ENCODE measurements at places on chromosomes 12 and 14. TPM values are rescaled to one million over a fixed set of nuclear protein-coding genes. Genes with fewer than 3 reads are reported as not detected.

DNA sequence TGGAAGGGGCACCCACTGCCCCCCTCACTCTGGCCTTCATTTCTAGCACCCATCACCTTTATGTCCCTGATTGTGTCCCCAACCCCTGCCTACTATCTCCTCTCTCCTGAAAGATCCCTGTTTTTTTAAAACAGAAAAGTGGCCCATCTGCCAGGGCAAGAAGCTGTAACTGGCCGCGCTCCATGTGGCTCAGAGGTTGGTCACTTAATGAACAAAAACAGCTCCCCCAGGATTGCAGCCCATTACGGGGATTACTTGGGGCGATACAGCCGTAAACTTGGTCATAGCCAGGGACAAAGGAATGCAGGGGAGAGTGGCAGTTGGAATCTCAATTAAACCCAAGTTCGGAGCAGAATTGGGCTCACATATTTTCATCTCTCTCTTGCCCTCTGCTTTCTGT is 34.8 kb upstream of the VSX2 start:
- no peak overlapping the region for H3K27ac ChIP-seq
- no peaks in the 10 kb centered on the region for H3K36me3 ChIP-seq
- no peaks in the 10 kb centered on the region for H3K4me1 ChIP-seq
- no peaks in the 10 kb centered on the region for H3K27me3 ChIP-seq
- no peak for DNase-seq

- H3K4me3 ChIP-seq, result no peak overlapping the region
- H3K36me3 ChIP-seq, result no peaks in the 10 kb centered on the region
- no peak for DNase-seq
- no peak overlapping the region for H3K27ac ChIP-seq
- no peaks in the 10 kb centered on the region for H3K27me3 ChIP-seq
- peaks cover 7% of the 10 kb centered on the region for H3K4me1 ChIP-seq
Measured at GRCh38 chr14:103931422-103931821, 3.2 kb downstream of the TDRD9 start.

- H3K27ac ChIP-seq, result no peak overlapping the region
- no peaks in the 10 kb centered on the region for H3K4me1 ChIP-seq
- no peaks in the 10 kb centered on the region for H3K36me3 ChIP-seq
- no peaks in the 10 kb centered on the region for H3K27me3 ChIP-seq
Measured at GRCh38 chr12:29743801-29744200, 39.9 kb downstream of the TMTC1 start.

DNA sequence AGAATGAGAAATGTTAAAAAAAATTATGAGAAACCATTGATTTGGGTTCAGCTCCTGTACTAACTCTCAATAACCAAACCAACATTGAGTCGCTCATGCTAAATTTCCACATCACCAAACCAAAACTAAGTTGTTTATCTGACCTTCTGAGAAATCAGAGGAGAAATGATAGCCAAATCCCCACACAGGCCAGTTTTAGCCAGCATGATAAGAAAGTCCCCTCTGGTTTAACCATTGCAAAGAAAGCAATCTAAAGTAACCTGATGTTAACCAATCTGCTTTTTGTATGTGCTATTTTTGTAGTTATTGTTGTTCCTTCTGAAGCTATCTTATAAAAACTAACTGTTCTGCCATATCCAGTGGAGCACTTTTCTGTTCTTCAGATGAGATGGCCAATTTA is 599.7 kb downstream of the SLC16A7 start:
- DNase-seq, result no peak
- H3K27me3 ChIP-seq, result no peaks in the 10 kb centered on the region
- H3K4me1 ChIP-seq, result no peaks in the 10 kb centered on the region
- no peak overlapping the region for H3K4me3 ChIP-seq
- no peaks in the 10 kb centered on the region for H3K36me3 ChIP-seq

- no peak overlapping the region for H3K27ac ChIP-seq
- peak; percentile 84 for DNase-seq
- no peaks in the 10 kb centered on the region for H3K36me3 ChIP-seq
- H3K27me3 ChIP-seq, result no peaks in the 10 kb centered on the region
- no peak overlapping the region for H3K4me3 ChIP-seq
Measured at GRCh38 chr12:100404769-100405407, 48.0 kb downstream of the SLC17A8 start.

- H3K27ac ChIP-seq, result no peak overlapping the region
- H3K4me3 ChIP-seq, result no peak overlapping the region
- no peaks in the 10 kb centered on the region for H3K27me3 ChIP-seq
- DNase-seq, result peak; percentile 13
Measured at GRCh38 chr12:34033628-34034296, 11.5 kb downstream of the ALG10 start.

- no peaks in the 10 kb centered on the region for H3K27me3 ChIP-seq
- H3K4me1 ChIP-seq, result peaks cover 16% of the 10 kb centered on the region
- no peak for DNase-seq
- no peaks in the 10 kb centered on the region for H3K36me3 ChIP-seq
- no peak overlapping the region for H3K4me3 ChIP-seq
Measured at GRCh38 chr14:67602076-67602475, 2.0 kb upstream of the PIGH start.

DNA sequence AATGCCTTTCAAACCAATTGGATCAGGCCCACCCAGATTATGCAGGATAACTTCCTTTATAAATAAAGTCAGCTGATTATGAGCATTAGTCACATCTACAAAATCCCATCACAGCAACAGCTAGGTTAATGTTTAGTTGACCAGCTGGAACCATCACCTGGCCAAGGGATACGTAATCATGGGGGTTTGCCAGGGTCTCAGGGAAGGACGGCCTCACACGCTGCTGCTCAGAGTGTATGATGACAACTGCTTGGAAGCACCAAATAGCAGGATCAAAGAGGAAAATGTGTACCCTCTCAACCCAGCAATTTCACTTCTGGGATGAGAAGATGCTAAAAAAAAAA is 162.6 kb downstream of the SLC15A4 start:
- no peak for DNase-seq
- no peaks in the 10 kb centered on the region for H3K36me3 ChIP-seq
- no peak overlapping the region for H3K4me3 ChIP-seq

DNA sequence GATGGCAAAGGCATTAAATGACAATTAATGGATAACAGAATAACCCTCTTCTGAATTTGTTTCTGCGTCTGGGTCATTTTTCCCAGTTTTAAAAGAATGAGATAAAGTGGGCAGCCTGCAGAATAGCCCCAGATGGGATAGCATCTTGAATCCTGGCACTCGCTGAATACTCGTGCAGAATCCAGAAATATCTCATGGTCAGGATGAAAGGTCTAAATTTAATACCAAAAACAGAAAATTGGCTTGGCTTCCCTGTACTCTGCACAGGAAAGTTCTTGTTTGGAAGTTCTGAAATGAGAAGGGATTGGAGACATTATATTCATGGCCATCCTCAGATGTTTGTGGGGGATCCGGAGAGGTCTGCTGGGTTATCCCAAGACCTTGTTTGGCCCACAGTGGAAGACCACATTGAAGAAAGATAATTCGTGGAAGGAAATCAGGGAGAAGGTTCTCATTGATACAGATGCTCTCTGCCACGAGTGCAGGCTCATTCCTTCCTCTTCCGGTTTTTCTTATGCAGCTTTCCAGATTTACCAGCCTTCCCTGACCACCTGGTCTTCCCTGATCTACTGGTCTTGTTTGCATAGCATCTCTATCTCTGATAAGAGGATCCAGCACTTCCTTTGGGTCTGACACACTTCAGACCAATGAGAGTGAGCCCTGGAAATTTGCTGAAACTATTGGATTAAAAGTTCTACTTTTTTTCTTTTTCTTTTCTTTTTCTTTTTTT is 6.0 kb upstream of the IFT81 start:
- no peak overlapping the region for H3K27ac ChIP-seq
- no peaks in the 10 kb centered on the region for H3K36me3 ChIP-seq
- no peak for DNase-seq
- H3K4me3 ChIP-seq, result no peak overlapping the region
- no peaks in the 10 kb centered on the region for H3K27me3 ChIP-seq

DNA sequence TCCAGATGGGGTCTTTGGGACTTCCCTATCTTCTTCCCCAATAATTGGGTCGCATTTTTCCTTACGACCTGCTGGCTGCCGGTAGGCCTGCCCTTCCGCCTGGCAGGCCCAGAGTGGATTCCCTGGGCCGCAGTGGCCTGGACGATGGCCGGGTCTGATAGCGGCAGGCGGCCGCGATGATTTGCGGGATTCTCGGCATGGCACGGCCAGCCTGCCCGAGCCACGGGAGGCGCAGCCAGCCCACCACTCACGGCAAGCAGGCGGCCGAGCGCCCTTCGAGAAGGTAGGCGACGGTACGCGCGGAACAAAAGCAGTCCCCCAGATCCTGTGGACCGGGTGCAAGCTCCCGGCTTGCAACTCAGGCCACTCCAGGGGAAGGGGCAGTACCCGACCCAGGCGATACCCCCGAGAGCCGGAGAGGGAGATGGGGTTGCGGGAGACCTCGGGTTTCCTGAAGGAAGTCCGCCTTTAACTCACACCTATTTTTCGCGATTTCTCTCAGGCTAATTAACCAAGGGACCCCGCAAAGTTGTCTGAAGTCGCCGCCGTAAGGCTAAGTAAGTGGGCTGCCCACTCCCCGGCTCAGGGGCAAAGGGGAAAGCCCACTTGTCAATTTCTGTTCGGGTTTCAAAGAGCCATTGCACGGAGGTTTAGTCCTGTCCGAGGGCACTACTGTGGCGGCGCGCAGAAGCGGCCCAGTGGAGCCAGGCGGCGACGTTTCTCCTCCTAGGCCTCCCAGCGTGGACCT is 1.4 kb upstream of the GSC start:
- no peak overlapping the region for H3K4me3 ChIP-seq
- H3K27me3 ChIP-seq, result peaks cover 7% of the 10 kb centered on the region
- no peaks in the 10 kb centered on the region for H3K4me1 ChIP-seq
- H3K36me3 ChIP-seq, result no peaks in the 10 kb centered on the region

DNA sequence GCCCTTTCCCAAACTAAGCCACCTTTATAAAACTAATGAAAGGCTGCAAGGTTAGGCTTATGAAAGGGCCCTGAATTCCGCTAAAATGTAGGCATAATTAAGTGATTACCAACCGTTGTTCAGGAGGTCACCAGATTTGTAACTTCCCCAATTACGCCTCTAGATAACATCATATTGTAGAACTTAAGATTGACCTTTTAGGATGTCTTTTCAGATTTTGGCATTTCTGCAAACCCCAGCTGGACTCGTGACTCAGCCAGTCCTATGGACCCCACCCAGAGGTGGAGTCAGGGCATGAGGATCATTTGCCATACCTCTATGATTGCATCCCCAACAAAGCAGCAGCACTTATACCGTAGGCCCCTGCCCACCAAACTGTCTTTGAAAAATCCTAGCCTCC is 3.7 kb upstream of the LPCAT3 start:
- H3K27ac ChIP-seq, result no peak overlapping the region
- no peaks in the 10 kb centered on the region for H3K36me3 ChIP-seq
- no peak for DNase-seq
- peaks cover 12% of the 10 kb centered on the region for H3K4me1 ChIP-seq

DNA sequence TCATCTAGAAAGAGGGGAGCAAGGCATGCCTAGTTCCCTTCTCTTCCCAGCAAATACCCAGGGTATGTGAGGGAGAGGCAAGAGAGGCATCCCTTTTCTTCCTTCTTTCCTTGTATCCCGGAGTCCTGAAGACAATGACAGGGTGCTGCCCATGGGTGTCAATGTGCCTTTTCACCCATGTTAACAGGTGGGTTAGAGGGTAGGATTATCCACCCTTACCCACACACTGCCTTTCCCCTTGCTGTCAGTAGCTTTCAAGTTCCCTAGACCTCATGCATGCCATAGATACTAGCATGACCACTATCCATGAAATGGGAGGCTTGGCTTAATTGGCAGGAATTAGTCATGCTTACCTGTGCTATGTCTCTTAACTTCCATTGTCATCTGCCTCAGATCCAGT is 36.3 kb upstream of the PCNX1 start:
- H3K4me1 ChIP-seq, result no peaks in the 10 kb centered on the region
- no peaks in the 10 kb centered on the region for H3K36me3 ChIP-seq
- no peak for DNase-seq
- no peak overlapping the region for H3K4me3 ChIP-seq
- no peaks in the 10 kb centered on the region for H3K27me3 ChIP-seq

DNA sequence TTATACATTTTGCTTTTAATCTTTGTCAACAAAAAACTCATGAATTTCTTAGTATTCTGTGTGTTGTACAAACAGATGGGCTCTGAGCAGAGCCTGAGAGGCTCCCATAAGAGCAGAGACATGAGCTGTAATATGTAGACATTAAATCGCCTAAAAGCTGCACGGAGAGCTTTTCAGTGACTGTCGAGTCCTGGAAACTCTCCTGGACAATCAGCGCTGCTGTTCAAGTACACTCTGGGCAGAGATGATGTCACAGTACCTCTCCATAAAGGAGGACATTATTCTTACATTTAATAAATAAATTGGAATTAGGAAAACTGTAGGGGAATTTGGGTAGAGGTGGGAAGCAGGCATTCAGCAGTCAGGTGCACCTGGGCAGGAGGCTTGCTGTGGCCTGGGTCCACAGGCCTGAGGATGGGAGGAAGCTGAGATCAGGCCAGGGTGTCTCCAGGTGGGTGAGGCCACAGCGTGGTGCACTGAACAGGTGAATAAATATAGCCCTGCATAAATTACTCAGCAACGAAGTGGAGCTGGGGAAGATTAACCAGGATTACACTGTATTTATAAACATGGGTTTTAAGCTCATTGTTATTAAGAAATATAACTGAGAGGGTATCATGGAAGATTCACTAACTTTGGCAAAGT is 13.3 kb upstream of the TCL1A start:
- no peak overlapping the region for H3K27ac ChIP-seq
- no peak for DNase-seq
- H3K36me3 ChIP-seq, result no peaks in the 10 kb centered on the region

Gene OTOGL
- not detected for total RNA-seq

Gene LYZ
- total RNA-seq, result 1.3 TPM

Gene NIN
- total RNA-seq, result 39.6 TPM

Data from HCT116 (cell line).